ENCODE measurements at places on chromosomes 3 and 15.

GRCh38 chr15:96331945-96332636 is 1.6 kb downstream of the NR2F2 start:
- DNase-seq = no peak

- DNase-seq = no peak
Measured at GRCh38 chr3:67382536-67382935, 271.9 kb downstream of the SUCLG2 start.

GRCh38 chr3:16869261-16870005 is 15.3 kb upstream of the PLCL2 start:
- DNase-seq = no peak

GRCh38 chr3:33578325-33579177 is 138.3 kb upstream of the UBP1 start:
- DNase-seq = no peak

GRCh38 chr3:52079958-52080357 is 23.6 kb upstream of the DUSP7 start:
- no peak for DNase-seq

- no peak for DNase-seq
Measured at GRCh38 chr15:71048913-71049675, 66.2 kb upstream of the THSD4 start.

- DNase-seq = no peak
Measured at GRCh38 chr3:191627064-191627463, 166.1 kb downstream of the PYDC2 start.

Measured in activated T-cell treated with anti-CD3 and anti-CD28 coated beads for 1 hour (primary cell).